Retina (tissue), 1 donor: ENCODE measurements at places on chromosomes 12 and 14.

GRCh38 chr14:50947446-50947845, 3.2 kb upstream of the PYGL start:
- DNase-seq = no peak

DNA sequence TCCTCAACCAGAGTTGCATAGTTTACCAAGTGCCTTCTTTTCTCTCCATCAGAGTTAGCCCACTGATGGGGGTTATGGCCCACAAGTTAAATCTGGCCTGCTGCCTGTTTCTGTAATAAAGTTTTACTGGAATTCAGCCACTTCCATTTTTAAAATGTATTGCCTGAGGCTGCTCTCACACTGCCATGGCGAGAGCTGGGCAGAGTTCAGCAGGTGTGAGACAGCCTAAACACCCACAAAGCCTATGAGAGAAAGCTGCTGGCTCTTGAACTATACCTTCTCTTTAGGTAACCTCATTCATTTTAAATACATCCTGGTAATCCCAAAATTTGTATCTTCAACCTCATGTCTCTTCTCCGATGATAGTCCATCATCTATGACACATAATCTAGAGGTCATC, 86.1 kb downstream of the BCL2L14 start:
- no peak for DNase-seq

GRCh38 chr12:12845794-12846243, 32.7 kb downstream of the DDX47 start:
- no peak for DNase-seq

DNA sequence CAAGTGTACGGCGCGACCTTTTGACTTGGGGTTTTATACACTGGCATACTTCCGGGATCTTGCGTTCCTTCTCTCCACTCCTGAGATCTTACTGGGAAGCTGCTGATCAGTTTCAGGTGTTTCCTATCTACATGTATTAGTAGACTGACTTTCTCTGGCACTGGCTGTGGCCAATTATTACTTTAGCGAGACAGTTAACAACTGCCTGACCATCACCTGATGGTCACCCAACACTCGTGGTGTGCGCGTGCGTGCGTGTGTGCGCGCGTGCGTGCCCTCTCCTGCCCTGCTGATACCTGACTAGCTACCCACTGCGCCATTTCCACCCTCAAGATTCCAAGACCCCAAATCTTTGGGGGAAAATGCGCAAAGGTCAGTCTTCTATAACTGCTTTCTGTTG, 249.9 kb downstream of the AEBP2 start:
- no peak for DNase-seq

- no peak for DNase-seq
These were observed 62.0 kb upstream of the BCL11B start for GRCh38 chr14:99333841-99334635.

GRCh38 chr12:133046698-133047097, 9.4 kb downstream of the ZNF84 start:
- no peak for DNase-seq

GRCh38 chr14:75120541-75121291, 6.1 kb downstream of the NEK9 start:
- DNase-seq = no peak

GRCh38 chr14:24774187-24774915, 140.4 kb upstream of the GZMB start:
- DNase-seq = no peak

DNA sequence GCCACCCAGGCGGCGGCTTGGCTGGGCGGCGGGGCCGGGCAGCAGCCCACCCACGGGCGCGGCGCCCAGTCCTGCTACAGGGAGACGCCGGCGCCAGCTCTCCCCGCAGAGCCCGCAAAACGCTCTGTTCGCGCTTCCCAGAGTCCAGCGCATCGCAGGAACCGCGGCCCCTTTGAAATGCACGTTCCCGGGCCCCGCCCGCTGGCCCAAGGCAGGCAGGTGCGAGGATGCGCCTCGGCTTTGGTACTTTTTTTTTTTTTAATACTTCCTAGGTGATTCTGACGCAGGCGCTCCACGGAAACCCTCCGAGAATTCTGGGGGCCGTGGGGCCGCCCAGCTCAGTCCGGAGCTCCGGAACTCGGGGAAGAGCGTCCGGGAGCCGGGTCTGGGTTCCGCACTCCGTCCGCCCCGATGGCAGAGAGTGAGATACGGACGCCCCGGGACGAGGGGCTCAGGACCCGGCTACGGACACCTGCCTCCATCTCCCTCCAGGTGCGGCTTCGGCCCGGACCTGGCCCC, 483 bp downstream of the POC1B start:
- DNase-seq = peak; percentile 86

GRCh38 chr12:82876075-82876474, 189.4 kb downstream of the TMTC2 start:
- no peak for DNase-seq

- no peak for DNase-seq
These were observed 135.7 kb upstream of the PDZRN4 start for GRCh38 chr12:41052441-41052840.

GRCh38 chr14:39279515-39279914, 45.8 kb downstream of the MIA2 start:
- no peak for DNase-seq

GRCh38 chr14:22566845-22567244, 22.2 kb downstream of the DAD1 start:
- no peak for DNase-seq

DNA sequence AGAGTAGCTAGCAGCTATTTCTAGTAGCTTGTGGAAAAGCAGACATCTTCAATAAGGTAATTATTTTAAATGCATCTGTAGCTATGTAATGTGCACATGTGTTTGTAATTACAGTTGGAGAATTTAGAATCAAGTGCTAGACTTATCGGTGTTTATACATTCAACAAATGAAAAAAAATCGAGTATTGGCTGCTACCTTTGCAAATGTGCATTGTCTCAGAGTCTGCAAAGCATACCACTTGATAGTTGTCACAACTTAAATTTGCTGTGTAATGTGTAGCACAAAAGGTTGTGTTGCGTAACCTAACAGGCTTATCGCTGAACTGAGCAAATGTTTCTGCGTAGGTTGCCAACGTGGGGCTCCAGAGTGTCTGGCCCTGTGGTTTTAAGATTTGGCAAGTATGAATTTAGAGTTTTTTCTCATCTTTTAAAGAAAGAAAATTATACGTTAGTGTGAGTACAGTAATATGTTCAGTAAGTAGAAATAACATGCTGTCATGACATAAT, 44.3 kb downstream of the TMTC2 start:
- no peak for DNase-seq

GRCh38 chr14:81454572-81455218, 54.6 kb upstream of the STON2 start:
- DNase-seq = no peak

- no peak for DNase-seq
These were observed 21.0 kb downstream of the C12orf75 start for GRCh38 chr12:105351523-105351922.

DNA sequence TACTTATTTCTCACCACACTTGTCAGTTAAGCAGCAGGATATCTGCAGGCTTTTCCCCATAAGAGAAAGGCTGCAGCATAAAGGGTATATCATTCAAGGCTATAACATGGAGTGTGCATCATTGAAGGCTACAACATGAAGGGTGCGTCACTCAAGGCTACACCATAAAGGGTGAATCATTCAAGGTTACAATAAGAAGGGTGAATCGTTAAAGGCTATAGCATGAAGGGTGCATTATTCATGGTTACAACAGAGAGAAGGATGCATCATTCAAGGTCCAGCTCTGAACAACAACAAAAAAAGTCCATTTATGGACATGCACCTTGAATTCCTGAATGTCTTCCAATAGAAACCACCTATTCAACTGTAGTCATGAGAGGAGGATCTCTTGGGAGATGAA, 32.8 kb upstream of the LUM start:
- no peak for DNase-seq
